ENCODE measurements at places on chromosomes 12 and 14. TPM values are rescaled to one million over a fixed set of nuclear protein-coding genes. Genes with fewer than 3 reads are reported as not detected.

The PXN gene
- 39.5 TPM for total RNA-seq

- DNase-seq: no peak
Measured at GRCh38 chr12:43213608-43214007, 338.4 kb downstream of the ADAMTS20 start.

DNA sequence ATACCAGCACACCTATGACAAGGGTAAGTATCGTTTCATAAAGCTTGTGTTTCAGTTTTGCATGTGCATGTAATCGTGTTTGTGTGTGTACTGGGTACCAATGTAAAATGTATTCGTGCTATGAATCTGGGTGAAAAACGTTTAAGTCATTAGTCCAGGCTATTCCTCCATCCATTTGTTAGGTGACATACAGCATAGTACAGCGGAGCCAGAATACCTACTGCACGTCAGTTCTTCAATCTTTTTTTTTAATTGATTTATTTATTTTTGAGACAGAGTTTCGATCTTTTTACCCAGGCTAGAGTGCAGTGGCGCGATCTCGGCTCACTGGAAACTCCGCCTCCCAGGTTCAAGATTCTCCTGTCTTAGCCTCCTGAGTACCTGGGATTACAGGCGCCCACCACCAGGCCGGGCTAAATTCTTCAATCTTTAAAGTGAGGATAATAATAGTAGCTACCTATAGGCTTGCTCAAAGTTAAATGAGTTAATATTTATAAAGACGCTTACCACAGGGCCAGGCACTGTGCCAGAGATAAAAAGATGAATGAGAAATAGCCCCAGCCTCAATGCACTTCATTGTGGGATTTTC is 661 bp upstream of the RPS26 start:
- DNase-seq: peak; percentile 21

GRCh38 chr12:70031046-70031445 is 206.0 kb downstream of the MYRFL start:
- no peak for DNase-seq

The SLC7A8 gene
- total RNA-seq: 7.9 TPM

The RFX4 gene
- total RNA-seq: not detected

The AMDHD1 gene
- total RNA-seq: not detected

DNA sequence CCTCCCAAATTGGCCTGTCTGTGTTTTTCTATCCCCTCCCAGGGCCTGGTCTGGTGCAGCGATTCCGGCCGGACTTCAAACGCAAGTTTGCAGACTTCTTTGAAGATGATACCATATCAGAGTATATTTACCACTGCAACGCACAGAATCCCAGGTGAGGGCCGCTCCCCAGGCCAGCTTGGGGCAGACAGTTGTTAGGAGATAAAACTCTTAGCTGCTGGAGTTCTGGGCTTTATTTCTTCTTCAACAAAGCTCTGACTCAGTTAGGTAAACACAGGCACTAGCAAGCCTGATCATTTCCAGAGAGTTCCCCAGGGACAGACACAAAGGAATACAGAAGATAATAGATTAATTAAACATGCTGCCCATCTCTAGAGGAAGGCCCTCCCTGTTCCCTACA is 8.3 kb downstream of the ABHD4 start:
- DNase-seq: no peak

The ALG10B gene
- 6.3 TPM for total RNA-seq

The TWF1 gene
- 30.1 TPM for total RNA-seq

The C12orf43 gene
- 20.2 TPM for total RNA-seq

GRCh38 chr14:28757786-28758185 is 8.8 kb upstream of the FOXG1 start:
- no peak for DNase-seq
